Activated CD4-positive, alpha-beta T cell treated with anti-CD3 and anti-CD28 coated beads for 1 hour (primary cell): ENCODE measurements at places on chromosomes 12 and 14.

GRCh38 chr14:56801920-56802319 is 8.4 kb downstream of the OTX2 start:
- no peak for DNase-seq

DNA sequence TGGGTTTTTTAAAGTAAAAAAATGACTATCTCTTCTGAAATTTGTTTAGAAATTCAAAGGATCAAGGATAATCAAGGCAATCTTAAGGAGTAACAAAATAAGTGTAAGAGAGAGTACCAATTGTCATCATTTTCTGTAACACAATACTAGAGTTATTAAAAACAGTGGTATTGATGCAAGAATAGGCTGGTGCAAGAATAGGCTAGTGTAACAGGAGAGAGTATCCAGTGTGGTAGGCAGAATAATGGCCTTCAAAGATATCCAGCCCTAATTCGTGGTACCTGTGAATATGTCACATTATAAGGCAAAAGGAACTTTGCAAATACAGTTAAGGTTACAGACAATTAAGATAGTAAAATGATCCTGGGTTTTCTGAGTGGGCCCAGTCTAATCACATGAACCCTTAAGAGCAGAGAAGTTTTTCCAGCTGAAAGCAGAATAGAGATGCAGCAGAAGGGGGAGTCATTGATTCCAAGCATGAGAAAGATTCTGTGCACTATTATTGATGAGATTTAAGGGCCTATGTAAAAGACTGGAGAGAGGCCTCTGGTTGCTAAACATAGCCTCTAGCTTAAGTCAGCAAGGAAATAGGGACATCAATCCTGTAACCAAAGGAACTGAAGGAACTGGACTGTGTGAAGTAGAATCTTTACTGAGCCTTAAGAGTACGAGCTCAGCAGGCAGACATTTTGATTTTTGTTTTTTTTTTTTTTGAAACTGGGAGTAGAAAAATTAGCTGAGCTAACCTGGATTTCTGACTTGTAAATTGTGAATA is 134.1 kb downstream of the GPHN start:
- DNase-seq, result no peak

GRCh38 chr12:33676866-33677265 is 237.2 kb upstream of the SYT10 start:
- DNase-seq, result no peak

DNA sequence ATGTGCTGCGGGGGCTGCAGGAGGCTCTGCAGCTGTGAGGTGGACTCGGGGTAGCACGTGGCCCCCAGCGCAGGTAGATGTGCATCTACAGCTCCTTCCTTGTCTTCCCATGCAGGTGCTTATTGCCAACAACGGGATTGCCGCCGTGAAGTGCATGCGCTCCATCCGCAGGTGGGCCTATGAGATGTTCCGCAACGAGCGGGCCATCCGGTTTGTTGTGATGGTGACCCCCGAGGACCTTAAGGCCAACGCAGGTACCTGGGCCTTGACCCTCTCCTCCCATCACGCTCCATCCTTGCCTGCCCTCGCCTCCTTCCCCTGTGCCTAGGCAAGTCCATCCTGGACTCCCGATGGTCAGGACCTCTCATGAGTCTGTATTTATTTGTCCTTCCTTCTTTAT is 51.4 kb downstream of the ACACB start:
- DNase-seq, result no peak

DNA sequence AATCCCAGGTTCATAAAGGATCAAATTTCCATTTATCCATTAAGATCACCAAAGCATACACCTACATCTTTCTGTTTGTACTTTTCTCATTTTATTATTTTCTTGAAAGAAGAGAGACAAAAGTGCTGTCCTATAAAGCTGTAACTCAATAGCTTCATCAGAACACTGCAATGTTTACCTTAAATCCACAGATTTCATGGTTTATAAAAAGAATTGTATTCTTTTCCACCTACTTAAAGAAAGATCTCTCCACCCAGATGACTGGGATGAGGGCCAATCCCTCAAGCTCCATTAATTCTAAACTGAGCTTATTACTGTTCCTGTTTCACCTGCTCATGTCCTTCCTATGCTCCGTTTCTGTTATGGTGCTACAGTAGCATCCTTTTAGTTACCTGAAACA is 470.6 kb downstream of the BCAT1 start:
- DNase-seq, result no peak

- no peak for DNase-seq
Observed at GRCh38 chr12:10147714-10148403, 17.9 kb upstream of the CLEC7A start.

DNA sequence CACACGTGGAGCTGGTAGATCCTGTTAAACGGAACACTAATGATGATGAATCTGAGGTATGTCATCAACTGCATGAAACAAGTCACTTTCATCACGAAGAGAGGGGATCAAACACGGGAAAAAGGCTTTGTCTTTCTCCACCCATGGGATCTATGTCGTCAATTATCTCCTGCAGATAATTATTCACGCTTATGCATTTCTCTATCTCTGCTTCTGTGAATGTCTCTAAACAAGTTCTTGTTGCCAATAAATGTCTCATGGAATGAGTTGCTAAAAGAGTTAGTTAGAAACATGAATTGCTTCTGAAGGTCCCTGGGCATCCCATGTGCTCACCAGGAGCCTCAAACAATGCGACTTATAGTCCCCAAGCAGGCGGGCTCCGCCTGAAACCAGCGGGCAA is 1228.2 kb upstream of the TMEM132C start:
- no peak for DNase-seq
